NCI-H2029 treated with DMSO at 0.1 percent for 48 hours (cell line): ENCODE measurements at places on chromosomes 4 and X.
A peak's percentile ranks its signal among the peaks of the same experiment; 100 is the strongest.

GRCh38 chr4:146342600-146343192 is 128.4 kb downstream of the REELD1 start:
- DNase-seq: no peak

DNA sequence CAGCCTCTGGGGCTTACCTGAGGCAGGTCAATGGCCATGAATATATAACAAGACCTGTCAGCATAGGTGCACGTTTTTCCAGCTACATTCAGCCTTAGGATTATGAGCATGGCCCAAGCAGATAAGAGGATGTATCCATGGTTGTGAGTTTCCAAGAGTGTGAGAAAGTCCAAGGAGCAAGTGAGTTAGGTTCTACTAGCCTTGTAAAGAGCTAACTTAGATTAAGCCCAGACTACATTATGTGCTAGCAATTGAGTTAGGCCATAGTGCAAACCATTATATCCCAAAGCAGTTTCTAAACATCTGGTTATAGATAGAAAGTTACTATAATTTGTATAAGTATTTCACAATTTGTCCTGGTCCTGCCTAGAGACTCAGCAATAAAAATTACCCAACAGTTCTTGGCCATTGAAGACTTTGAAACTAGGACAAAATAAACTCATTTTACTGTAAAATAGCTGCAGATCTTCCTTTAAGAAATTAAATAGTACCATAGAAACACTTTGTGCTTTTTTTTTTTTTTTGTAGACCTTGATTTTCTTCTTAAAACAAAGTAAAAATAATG is 312.0 kb downstream of the CAMK2D start:
- no peak for DNase-seq

GRCh38 chrX:110003167-110004156 is 548 bp downstream of the TMEM164 start:
- DNase-seq: no peak

DNA sequence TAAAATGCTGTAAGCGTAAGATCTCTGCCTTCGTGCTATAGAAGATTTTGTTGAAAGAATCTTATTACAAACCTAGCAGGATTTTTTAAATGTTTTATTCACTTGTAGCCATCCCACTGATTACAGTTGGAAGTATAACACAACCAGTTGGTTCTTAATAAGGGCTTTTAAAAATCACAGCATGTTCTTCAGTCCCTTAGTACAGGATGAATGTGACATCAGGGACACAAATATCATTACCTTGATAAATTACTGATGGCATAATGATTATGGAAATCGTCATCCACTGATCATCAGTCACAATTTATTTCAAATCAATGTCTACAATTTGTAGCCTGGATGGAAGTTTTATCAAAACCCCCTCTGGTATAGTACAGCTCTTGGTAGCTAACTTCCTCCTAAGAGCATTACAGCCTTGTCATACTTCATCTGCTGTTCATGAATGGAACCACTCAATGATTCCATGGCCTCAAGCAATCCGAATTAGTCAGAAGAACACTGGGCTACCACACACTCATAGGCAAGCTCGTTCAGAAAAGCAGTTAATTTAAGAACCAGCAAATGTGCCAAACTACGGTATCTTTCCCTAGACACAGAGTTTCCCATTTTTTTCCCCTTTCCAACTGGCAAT is 389.2 kb upstream of the TENM3 start:
- no peak for DNase-seq

DNA sequence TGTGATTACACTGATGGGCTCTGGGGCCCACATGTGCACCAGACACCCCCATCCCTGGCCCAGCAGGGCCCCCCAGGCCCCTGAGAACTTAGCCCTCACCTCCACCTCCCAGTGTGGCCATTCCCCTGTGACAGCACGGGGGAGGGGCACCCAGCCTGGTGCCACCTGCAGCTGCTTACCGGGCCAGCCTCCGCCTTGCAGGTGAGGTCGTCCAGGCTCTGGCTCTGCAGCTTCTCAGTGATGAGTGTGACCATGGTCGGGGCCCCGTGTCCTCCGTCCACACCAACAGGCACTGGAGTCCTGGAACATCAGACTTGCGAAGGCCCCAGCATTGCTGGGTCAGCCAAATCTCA is 15.6 kb downstream of the FAM53A start:
- no peak for DNase-seq

- no peak for DNase-seq
These were observed 103.0 kb downstream of the PPP3CA start for GRCh38 chr4:101244349-101244748.

- DNase-seq: no peak
These were observed 91.7 kb upstream of the ADRA2C start for GRCh38 chr4:3674479-3674851.

DNA sequence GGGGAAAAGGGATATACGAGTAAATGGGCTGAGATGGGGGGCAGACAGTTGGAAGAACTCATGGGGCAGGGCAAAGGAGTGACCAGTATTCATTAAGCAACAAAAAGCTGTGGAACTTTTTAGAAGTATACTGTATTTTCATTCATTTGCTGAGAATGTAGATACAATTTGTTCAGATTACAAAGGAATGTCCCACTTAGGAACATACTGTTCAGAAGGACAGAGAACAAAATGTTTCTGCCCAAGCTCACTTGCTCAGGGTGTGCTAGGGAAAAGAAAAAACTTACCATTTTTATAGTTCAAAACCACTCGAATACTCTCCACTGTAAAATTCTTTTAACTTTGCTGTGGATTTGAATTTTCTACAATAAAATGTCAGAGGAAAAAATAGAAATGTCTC is 135.2 kb upstream of the AFF2 start:
- no peak for DNase-seq

GRCh38 chrX:26387906-26388305 is 171.9 kb downstream of the MAGEB5 start:
- no peak for DNase-seq

GRCh38 chrX:130330706-130331105 is 9.0 kb upstream of the SLC25A14 start:
- DNase-seq: peak; percentile 14

DNA sequence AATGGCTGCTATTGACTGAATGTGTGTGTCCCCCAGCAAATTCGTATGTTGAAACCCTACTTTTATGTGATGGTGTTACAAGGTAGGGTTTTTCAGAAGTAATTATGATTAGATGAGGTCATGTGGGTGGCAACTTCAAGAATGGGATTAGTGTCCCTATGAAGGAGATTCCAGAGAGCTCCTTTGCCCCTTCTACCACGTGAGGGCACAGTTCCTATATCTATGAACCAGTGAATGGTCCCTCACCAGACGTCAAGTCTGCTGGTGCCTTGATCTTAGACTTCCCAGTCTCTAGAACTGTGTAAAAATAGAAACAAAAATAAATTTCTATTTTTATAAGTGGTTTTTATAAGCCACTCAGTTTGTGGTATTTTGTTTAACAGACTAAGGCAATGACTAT is 1137.6 kb upstream of the IGFBP7 start:
- DNase-seq: no peak

DNA sequence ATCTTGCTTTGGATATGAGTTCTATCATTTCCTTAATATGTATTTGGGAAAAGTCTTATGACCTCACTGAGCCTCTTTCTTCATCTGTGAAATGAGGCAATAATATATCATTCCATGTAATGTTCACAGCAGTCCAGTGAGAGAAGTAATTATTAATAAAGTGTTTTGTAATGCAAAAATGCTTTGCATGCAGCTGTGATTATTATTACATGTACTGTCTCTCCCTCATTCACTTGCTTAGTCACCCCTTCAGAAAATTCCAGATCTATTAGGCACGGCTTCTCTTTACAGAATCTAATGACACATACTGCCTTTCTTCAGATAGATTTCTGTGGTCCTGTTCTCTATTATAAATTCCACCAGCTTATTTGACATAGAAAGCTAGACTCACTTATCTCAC is 53.5 kb upstream of the FGF13 start:
- no peak for DNase-seq

- no peak for DNase-seq
These were observed 914.6 kb upstream of the INTU start for GRCh38 chr4:126718136-126718535.

DNA sequence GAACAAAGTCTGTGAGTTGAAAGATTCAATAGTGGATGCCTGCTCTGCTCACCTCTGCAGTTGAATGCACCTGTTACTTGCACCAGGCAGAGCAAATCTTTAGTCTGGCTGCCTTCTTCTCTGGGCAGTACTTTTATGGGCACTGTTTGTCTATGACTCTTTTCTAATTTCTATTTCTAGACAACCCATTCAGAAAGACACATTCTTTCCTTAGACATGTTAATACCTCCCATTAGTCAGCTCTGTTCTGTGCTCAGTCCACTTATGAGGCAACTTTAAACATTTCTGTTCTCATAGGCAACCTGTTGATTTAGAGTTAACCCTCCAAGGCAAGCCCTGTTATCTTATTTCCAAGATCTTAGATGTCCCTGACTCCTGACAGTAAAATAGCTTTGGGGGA is 108.9 kb downstream of the SYNPO2 start:
- no peak for DNase-seq

DNA sequence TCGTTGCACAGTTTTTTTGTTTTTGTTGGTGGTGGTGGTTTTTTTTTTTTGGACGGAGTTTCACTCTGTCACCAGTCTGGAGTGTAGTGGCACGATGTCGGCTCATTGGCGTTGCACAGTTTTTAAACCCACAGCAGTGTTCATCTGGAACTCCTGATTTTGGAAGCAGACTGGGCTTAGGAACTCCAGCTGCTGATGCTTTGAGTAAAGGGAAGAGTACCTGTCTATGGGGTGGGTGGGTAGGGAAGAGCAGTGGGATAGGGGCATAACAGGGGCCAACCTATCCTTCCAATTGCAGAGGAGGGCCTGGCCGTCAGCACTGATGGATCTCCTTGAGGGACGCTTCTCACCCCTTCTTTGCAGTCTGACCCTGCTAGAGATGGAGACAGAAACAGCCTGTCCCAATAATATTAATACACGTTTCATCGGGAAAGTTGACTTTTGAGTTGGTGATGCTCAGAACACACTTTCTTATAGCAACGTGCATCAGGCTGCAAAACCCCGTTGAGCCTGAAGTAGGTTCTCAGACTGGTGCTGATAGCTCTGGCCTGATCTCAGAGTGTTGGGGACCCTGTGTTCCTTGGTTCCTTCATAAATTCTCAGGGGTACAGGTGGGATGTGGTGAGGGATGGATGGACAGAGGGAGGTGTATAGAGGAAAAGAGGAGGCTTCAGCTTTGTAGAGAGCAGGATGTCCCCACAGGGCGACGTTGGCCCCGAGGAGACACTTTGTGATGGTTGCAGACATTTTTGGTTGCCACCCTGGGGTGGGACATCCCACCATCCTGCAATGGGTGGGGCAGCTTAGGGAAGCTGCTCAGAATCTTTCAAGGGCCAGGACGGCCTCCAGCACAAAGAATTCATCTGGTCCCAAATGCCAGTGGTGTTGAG is 2.3 kb downstream of the CD99 start:
- DNase-seq: no peak

GRCh38 chrX:129158505-129158904 is 364.8 kb downstream of the SMARCA1 start:
- no peak for DNase-seq

DNA sequence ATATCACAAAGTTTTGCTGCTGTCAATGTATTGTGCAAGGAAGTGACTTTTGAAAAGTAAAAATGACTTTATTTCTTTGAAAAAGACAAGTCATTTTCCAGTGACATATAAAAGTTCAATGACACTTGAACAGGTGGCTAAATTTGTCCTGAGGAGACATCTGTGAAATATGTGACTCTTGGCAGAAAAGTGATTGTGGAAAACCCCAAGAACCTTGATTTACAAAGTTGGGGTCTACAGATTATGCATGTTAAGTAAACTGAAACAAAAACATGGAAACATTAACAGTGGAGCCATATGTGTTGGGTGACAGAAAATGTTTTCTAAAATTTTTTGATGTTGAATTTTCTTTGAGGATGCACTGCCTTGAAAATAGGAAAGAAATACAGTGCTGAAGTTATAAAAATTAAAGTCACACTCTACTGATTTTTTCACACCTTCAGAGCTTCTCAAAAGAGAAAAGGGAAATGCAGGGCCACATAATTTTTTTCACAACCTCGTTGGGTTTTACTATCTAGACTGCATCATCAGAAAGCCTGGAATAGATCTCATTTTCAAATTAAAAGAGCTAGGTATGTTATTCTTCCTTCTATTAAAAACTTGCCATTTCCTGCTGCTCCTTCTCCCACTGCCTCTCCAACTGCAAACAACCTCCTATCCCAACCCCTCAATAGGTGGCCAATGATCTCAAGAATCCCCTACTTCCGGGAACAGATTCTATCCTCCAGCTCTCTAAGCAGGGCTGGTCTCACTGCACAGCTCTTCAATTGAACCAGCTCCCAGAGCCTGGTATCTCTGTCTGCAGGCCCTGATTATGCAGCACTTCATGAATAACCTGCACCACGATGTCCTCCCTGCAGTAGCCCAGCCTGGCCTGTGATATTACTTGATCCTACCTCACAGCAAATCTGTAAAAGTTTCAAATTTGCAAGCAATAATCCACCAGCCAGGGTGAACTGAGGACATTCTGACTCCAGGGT is 570.8 kb upstream of the CPEB2 start:
- DNase-seq: no peak

GRCh38 chrX:14872355-14872754 is 514 bp downstream of the FANCB start:
- no peak for DNase-seq

DNA sequence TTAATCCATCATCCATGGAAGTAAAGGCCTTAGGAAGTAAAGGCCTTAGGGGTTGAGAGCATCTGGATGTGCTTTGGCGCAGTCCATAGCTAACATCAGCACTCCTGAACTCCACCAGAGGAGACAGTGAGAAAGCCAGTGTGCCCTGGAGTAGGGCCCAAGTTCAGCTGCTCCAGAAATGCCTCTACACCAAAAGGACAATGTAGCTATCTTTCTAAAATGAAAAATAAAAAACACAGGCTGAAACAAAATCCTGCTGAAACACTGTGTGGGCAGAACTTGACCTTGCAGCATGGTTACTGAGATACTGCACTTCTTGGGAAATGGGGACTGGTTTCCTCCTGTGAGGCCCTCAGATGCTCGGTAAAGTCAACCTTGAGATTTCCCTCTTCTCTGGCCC is 29.3 kb downstream of the SH3RF1 start:
- no peak for DNase-seq

GRCh38 chrX:107716118-107716684 is 59.4 kb downstream of the TSC22D3 start:
- DNase-seq: no peak

GRCh38 chr4:100953616-100954015 is 393.7 kb downstream of the PPP3CA start:
- DNase-seq: no peak

GRCh38 chrX:124737771-124738170 is 391.4 kb downstream of the SH2D1A start:
- no peak for DNase-seq

DNA sequence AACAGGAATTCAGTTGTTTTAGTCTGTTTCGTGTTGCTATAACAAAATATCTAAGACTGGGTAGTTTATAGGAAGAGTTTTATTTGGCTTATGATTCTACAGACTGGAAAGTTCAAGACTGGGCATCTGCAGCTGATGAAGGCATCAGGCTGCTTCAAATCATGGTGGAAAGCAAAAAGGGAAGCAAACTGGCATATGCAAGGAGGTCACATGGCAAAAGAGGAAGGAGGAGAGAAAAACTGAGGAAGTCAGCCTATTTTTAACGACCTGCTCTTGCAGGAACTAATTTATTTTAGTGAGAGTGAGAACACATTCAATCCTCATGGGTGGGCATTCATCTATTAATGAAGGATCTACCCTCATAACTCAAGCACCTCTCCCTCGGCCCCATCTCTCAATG is 363.1 kb upstream of the HS3ST1 start:
- DNase-seq: no peak
